ENCODE measurements at places on chromosomes 2 and 18.

- no peak for DNase-seq
Observed at GRCh38 chr18:79164706-79165105, 95.5 kb downstream of the ATP9B start.

- DNase-seq, result peak; percentile 49
Observed at GRCh38 chr2:64018701-64019082, 536 bp downstream of the VPS54 start.

GRCh38 chr2:167293943-167294775 is 405.9 kb downstream of the XIRP2 start:
- peak; percentile 4 for DNase-seq

- no peak for DNase-seq
Observed at GRCh38 chr2:221463241-221463896, 108.7 kb downstream of the EPHA4 start.

DNA sequence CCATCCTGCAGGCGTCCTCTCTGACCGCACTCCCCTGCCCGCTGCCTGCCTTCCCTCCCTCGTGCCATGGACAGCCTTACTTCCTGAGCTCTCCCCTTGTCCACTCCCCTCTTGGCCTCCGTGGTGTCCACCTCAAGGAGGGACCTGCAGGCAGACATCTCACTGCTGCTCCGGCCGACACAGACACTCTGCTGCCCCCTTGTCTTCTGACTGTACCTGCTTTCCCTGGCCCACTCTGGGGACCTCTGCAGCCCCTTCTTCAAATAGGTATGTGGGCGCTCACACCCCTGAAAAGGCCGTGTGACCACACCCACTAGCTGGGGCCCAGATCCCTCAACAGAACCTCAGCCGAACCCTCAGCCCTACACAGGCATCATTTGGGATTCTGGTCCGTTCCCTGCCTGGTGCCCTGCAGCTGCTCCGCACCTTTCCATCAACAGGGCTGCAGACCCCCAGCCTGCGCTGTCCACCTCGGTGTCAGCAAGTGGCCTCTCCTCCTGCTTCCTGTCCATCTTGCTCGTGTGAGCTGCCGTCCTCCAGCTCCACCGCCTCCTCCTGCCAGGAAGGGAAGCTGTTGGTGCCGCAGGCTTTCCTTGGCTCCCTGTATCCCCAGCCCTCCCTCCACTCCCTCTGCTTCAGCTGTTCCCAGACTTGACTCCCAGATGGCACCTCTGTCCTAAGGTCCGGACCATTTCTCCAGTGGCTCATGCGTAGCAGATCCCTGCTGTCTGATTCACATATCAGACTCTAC is 94.1 kb downstream of the KLHL29 start:
- DNase-seq, result no peak

DNA sequence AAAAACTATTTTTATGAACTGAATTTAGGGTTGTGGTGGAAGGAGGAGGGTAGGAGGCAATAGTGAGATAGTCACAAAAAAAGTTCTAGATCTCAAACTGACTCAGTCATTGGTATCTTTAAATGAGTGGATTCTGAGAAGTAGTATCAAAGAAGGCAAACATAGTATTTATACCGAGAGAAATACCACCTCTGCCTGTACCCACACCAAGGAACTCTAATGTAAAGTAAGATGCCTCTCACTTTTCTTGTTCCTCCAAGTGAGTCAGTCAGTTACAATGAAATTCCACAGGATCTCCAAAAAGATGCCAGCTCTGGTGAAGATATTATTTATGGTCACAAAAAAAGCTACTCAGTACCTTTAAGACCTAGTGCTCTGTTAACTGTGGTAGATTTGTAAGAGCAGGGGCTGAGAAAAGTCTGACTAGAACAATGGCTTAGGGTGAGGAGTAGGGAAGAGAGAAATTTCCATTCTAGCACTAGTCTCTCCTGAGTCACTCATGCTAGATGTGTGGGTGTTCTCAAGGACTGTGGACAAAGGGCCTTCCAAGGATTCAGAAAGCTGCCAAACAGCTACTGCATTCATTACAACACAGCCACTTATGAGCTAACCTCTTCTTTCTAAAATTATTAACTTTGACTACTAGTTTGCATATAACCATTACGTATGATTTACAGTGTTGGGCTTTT is 36.3 kb downstream of the YWHAQ start:
- DNase-seq, result no peak

DNA sequence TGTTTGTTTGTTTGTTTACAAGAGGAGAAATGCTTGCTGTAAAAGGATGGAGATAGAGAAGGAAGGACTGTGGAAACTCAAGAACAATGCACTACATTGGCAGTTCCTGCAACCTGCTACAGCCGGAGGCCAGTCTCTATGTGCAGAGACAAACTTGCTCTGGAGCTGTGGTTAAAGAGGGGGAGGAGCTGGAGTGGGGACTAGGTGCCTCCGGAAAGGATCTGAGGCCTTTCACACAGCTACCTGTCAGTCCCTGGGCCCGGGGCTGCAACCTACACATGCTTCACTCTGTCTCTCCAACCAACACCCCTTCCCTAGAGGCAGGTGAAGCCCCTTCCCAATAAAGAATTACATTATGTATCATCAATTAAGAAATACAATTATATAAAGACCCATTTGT is 1234.0 kb upstream of the ZEB2 start:
- no peak for DNase-seq

- no peak for DNase-seq
Observed at GRCh38 chr18:3172097-3172496, 47.7 kb downstream of the MYOM1 start.

DNA sequence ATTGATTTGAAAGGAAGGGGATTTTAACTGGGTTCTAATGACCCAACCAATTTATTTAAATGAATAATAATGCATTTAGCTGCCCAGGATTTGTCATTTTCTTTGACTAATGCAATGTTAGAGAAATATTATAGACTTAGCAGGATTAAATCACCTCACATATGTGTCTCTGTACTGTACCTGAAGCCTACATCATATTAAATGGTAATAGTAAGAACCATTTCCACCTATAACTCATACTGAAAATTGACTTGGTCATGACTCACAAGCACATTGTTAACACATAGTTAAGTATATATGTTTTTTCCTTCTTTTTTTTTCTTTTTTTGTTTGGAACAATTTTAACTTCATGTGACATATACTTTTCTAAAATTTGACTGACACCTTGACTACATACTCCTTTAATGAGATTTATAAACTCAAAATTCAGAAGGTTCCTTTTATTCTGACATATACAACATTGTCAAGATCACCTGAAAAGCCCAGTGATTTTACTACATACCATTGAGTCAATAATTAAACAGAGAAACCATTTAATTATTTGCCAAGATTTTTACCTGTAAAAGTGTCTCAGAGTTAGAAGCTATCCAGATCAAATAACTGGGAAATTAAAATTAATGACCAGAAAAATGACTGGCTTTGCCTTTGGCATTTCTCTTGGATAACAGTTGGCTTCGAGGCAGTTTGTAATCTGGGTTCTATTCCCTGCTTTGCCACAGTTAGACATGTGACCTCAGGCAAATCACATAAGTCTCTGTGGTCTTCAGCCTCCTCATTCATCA is 58.8 kb upstream of the CDC42EP3 start:
- no peak for DNase-seq

- DNase-seq, result no peak
Observed at GRCh38 chr2:29995241-29995640, 73.9 kb upstream of the ALK start.

GRCh38 chr18:1618364-1618763 is 713.7 kb downstream of the ADCYAP1 start:
- DNase-seq, result no peak

- no peak for DNase-seq
Observed at GRCh38 chr2:33488715-33489540, 12.5 kb downstream of the RASGRP3 start.

- no peak for DNase-seq
Observed at GRCh38 chr2:118723394-118723793, 124.1 kb downstream of the EN1 start.

DNA sequence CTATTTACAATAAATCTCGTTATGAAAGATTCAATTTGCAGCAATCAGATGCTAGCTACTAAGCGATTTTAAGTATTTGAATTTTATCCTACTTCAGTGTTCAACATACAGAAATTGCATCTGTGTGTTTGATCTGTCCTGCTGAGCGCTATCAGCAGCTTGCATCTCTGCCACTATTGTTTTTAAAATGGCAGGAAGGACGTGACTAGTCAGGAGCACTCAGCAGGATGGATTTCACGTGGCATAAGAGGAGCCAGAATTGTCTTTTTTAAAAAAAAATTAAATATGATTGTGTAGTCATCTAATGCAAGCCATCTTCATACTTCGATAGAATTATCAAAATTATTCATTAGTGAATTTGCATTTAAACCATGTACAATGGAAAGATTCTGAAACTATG is 2.8 kb upstream of the KLHL14 start:
- DNase-seq, result no peak

All from germinal center (tissue), 1 donor.